ENCODE measurements at places on chromosomes 7 and 10.

DNA sequence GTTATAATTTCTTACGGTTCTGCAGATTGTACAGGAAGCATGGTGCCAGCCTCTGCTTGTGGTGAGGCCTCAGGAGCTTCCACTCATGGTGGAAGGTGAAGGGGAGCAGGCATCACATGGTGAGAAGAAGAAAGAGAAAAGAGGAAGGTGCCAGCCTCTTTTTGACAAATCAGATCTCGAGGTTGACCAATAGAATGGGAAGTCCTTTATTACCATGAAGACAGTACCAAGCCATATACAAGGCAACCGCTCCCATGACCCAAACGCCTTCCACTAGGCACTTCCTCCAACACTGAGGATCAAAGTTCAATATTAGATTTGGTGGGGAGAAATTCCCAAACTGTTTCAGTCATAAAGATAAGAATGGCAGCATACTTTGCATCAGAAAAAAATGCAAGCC, 502.8 kb downstream of the GLRX3 start:
- no peak for DNase-seq

DNA sequence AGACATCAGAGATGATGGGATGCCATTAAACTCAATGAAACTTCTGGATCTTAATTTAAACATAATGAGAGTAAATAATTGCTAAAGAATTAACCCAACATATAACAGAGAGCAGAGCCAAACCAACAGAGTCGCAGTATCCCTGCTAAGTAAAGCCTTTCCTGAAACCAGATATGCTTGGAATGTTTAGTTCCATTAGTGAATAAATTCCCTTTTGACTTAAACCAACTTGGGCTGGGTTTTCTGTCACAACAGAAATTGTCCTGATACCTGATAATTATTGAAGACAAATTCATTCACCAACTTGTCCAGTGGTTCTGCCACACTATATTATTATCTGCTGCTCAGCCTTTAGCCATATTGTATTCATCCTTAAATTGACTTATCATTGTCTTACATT, 286.7 kb downstream of the FZD1 start:
- no peak for DNase-seq

- DNase-seq, result no peak
Measured at GRCh38 chr7:92647652-92648051, 57.5 kb upstream of the FAM133B start.

DNA sequence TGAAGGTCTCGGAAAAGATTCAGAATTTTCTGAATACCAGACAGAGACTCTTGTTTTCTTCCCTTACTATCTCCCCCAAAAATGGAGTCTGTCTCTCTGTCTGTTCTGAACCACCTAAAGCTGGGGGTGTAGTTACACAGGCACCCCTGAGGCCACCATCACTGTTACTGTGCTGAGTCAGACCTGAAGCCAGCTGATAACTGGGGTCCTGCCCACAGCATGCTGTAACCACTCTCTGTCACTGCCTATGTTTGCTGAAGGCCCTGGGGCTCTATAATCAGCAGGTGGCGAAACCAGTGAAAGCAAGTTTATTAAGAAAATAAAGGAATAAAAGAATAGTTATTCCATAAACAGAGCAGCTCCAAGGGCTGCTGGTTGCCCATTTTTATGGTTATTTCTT, 575.2 kb upstream of the POT1 start:
- no peak for DNase-seq

DNA sequence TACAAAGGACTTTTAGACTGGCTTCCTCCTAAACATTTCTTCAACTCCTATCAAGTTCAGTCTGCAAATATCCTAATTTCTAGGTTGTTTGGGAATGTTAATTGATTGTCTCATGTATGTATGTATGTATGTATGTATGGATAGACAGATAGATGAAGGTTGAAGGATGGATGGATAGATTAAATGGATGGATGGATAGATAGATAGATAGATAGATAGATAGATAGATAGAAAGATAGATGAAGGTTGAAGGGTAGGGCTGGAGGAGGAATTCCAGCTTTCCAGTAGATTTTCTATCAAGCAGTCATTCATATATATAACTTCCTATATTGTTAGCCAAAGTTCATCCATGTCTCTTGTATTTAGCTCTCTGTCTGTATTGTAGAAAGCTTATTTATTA, 85.8 kb downstream of the KAT6B start:
- DNase-seq, result no peak

GRCh38 chr10:30074933-30075332, 15.5 kb upstream of the JCAD start:
- no peak for DNase-seq

DNA sequence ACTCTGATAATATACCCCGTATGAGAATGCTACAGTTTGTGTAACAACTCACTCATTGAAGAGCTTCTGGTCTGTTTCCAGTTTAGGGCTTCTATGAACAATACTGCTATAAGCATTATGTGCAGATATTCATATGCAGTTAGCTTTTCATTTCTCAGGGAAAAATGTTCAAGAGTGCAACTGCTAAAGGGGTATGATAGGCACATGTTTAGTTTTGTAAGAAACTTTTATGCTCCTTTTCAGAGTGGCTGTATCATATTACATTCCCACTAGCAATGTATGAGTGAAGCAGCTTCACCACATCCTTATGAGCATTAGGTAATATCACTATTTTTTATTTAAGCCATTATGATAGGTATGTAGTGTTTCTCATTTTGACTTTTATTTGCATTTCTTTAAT, 182.6 kb upstream of the CXCL12 start:
- DNase-seq, result no peak

DNA sequence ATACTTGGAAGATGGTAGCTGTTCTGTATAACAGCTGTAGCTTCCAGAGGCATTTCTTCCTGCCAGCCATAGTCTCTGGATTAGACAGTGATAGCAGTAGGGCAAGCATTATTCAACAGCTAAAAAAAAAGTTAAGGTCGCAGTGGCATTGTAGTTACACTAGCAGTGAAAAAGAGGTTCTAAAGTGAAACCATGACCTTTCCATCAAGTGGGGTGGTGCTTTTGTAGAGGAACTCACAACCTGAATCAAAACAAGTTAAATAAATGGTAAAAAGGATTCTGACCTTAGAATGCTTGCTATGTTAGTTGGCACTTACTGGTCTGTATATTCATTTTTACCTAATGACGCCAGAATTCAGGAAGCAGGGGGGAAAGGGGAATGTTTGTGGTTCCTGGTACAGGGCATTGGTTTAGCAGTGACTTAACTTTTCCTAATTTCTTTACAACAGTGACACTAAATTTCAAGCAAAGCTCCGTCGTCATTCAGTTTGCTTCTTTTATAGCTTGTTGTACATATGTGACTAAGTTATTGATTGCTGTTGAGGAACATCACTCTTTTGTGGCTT, 55.0 kb downstream of the GBF1 start:
- DNase-seq, result no peak

- no peak for DNase-seq
Measured at GRCh38 chr10:131109726-131110125, 201.8 kb downstream of the TCERG1L start.

GRCh38 chr7:1940402-1940786, 270.3 kb downstream of the ELFN1 start:
- DNase-seq, result peak; percentile 91

GRCh38 chr7:132815130-132815529, 238.9 kb upstream of the PLXNA4 start:
- no peak for DNase-seq

- DNase-seq, result no peak
Measured at GRCh38 chr10:121310151-121310711, 288.0 kb downstream of the FGFR2 start.

- DNase-seq, result no peak
Measured at GRCh38 chr7:97454636-97455035, 277.2 kb upstream of the TAC1 start.

DNA sequence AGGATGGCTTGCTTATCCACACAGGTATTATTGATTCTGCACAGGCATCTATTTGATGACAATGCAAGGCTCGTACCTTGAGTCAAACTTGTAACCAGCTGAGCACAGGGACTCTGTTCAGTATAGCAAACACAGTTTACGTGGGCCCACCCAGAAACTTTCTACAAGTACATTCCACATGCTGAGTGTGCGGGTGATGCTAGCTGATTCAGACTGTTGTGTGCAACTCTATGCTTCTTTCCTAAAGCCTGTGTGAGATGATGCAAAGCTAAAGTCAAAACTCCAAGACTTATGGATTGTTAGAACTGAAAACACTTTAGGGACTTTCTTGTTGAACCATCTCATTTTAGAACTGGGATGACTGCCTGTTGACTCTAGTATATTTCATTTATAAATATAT, 21.5 kb upstream of the CALD1 start:
- no peak for DNase-seq

DNA sequence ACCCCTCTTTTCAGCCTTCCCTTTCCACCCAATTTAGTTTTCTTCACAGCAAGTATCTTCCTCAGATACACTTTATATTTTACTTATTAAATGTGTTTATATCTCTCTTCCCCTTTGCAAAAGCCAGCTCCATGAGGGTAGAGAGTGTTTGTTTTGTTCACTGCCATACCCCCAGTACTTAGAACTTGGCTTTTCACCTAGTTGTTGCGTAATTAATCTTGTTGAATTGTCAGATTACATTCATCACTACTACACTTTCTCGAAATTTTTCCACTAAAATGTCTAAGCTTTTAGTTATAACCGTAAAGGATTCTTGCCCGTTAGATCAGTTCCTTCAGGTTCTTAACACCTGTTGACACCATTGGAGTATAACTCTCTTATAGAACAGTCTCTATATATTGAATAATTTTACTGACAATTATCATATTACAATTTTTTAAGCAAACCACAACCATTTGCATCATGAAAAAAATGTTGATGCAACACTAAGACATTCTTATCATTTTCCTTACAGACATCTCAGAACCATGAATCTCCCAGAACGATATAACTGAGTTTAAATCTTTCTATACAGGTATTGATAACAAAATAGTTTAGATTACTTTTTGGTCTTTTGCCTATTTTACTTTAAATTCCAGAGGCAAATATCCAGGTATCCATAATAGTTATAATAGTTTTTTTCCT, 29.9 kb downstream of the VWDE start:
- DNase-seq, result no peak

DNA sequence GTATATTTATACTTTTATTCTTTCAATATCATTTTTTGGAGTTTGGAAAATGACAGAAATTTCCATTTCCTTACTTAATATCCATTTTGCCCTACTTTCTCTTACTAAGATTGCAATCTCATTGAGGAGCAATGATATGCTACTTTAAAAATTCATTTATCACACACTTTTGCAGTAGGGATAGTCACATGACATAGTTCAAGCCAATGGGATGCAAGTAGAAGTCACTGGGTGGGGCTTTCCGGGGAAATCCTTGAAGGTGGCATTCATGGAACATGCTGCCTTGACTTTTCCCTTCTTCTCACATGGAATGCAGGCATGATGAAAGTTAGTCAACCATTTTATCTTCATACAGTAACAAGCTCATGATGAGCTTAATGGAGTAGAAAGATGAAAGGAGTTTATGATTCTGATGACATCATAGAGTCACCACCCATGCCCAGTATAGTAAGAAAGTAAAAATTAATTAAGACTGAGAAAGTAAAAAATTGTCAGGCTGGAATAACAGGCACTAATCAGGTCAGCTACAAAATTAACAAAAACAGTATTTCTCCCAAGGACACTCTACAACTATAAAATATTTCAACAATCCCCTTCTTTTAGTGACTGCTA, 33.4 kb downstream of the IQUB start:
- no peak for DNase-seq

GRCh38 chr7:103011650-103012049, 62.9 kb downstream of the FBXL13 start:
- DNase-seq, result no peak

DNA sequence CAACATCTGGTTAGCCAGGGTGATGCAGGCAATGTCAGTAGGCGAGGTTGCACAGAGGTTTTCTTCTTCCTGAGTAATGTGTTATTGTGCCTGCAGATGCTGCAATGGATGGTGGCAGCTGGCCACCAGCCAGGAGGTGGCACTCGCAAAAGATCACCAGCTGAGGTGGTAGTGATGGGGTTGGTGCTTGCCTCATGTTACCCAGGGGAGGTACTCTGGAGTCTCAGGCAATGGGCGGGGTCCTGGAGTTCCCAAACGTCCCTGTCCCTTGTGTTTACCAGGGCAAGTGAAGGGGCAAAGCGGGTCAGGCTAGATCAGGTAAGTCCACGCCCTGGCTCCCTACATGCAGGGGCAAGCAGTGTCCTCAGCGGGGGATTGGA, 21.1 kb downstream of the CLRN3 start:
- no peak for DNase-seq

- DNase-seq, result no peak
Measured at GRCh38 chr7:36192877-36193276, 39.8 kb downstream of the EEPD1 start.

DNA sequence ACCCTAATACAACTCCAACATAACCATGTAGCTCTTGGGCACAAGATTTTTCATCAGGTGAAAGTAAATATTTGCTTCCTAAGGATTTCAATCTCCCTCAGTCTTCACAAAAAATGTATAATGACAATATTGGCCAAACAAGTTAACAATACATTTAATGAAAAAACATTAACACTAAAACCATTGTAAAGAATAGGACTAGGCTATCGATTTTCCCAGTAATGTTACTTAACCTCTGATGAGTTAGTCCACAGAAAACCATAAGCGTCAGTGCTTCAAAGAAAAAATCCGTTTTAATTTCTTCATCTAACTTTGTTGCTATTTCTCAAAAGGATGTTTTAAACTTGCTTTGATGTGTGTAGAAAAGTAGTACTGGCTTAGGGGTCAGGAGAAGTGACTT, 1.2 kb downstream of the ZNF33B start:
- DNase-seq, result no peak

DNA sequence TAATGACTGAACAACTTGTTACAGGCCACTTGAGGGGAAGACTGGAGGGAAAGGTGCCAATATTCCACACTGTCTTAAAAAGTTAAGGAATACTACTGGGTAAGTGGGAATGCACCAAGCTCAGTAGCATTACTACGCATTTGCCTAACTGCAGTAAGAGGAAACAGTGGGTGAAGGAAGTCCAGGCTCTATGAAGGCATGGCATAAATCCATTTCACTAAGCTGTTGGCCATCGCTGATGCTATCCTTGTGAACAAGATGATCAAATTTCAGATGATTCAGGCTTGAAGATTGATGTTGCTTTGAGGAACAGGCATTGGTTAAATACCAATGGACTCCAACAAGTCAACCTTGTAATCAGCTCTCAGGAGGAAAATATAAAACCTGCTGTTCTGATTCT, 44.2 kb upstream of the TES start:
- DNase-seq, result no peak

- DNase-seq, result no peak
Measured at GRCh38 chr10:83182076-83182475, 957.2 kb upstream of the GHITM start.

- no peak for DNase-seq
Measured at GRCh38 chr10:22461891-22462290, 116.6 kb downstream of the SPAG6 start.

GRCh38 chr10:34205452-34205851, 609.6 kb downstream of the PARD3 start:
- DNase-seq, result no peak

GRCh38 chr10:132398566-132398991, 1.6 kb downstream of the PWWP2B start:
- DNase-seq, result no peak

GRCh38 chr7:95686109-95686508, 86.2 kb upstream of the DYNC1I1 start:
- no peak for DNase-seq

- DNase-seq, result no peak
Measured at GRCh38 chr10:15579605-15580004, 140.1 kb downstream of the ITGA8 start.

All from CD4-positive, alpha-beta T cell treated with Interleukin-17A for 1 hour (primary cell).